Smooth muscle cell of the brain vasculature (primary cell): ENCODE measurements at places on chromosomes 2 and 18.

DNA sequence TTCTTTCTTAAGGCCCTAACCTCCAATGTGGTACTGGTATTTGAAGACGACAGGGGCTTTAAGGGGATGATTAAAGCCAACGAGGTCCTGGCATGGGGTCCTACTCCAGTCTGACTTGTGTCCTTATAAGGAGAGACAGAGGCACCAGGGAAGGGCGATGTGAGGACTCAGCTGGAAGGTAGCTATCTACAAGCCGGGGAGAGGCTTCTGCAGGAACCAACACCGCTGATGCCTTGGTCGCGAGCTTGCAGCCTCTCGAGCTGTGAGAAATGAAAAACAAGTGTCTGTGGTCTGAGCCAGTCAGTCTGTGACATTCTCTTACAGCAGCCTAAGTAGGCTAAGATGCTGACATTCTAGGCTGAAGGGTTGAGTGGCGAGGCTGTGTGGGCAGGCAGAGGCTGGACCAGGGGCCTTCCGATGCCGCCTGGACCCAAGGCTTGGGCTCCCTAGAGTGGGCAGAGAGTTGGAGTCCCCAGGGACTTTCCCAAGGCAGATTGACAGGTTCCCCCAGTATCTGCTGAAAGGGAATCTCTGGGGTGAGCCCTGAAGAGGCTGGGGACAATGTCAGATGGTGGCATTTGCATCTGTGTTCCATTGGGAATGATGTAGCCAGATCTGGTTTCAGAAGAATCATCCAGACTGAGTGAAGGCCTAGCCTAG, 322.9 kb upstream of the HS6ST1 start:
- DNase-seq = no peak

- DNase-seq = no peak
Observed at GRCh38 chr18:79616651-79617510, 62.7 kb upstream of the CTDP1 start.

- no peak for DNase-seq
Observed at GRCh38 chr2:128492966-128493811, 174.5 kb upstream of the HS6ST1 start.

DNA sequence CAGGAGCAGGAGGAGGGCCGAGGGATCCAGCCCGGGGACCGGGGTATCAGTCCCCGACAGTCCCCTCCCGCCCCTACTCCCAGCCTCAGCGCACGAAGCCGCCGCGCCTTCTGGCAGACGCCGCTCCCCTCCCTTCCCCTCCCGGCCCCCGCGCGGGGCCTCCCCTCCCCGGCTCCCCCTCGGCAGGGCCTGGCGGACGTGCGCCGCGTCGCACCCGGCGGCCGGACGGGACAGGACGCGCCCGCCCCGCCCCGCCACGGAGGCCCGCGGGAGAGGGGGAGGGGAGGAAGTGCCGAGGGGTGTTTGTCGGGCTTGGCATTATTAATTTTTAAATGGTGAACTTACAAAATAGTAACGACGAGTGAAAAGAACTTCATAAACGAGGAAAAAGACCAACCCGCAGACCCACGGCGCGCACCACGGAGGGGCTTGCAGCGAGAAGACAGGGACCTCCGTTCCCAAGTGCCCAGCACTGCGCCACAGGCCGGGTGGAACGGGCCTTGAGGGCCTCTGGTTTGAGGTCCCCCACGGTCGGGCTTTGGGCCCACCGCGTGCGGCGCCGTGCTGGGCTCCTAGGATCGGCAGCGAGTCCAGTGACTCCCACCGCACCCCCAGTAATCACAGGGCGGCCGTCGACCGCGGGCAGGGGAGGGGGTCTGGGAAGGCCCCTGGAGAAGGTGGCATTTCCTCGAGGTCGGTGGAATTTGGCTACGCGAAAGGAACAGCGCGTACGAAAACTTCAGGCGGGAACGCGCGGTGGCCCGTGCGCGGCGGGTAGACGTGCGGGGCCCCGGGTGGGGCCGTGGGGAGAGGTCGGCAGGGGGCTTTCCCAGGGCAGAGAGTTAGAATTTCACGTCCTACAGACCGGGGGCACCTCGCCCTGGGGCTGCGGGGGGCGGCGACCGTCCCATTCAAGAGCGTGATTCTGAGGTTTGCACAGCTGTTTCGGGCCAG, 954 bp upstream of the CTDSP1 start:
- no peak for DNase-seq

DNA sequence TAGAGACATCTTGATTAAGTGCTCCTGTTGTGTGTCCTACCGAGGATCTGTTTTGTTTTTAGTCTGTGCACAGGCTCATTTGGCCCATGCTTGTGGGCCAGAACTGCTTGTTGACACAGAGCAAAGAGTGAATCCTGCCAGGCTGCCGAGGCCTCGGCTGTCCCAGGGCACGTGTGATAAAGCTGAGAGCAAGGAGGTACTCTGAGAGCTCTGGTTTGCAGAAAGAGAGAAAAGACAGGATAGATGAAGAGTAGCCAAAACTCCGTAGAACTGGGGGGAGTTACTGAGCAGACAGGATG, 175.1 kb downstream of the FAM210A start:
- no peak for DNase-seq

DNA sequence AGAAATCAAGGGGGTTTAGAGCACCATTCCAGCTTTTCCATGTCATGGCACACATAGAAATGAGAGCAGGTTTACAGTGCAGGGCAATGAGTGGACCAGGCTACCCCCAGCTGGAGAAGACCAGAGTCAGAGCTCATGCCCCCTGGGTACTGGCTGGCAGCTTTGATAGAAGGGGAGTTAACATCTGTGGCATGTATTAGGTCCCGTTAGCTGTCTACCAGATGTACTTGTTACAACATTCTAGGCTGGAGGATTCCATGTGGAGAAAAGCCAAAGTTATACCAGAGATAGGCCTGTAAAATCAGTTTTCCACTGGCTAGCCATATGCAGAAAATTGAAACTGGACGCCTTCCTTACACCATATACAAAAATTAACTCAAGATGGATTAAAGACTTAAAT, 109.2 kb downstream of the CCDC85A start:
- no peak for DNase-seq

- no peak for DNase-seq
Observed at GRCh38 chr2:76316691-76317090, 606.0 kb upstream of the GCFC2 start.

GRCh38 chr2:234026693-234027254, 23.7 kb upstream of the SPP2 start:
- no peak for DNase-seq

GRCh38 chr18:54608028-54608642, 17.1 kb downstream of the DYNAP start:
- DNase-seq = no peak

DNA sequence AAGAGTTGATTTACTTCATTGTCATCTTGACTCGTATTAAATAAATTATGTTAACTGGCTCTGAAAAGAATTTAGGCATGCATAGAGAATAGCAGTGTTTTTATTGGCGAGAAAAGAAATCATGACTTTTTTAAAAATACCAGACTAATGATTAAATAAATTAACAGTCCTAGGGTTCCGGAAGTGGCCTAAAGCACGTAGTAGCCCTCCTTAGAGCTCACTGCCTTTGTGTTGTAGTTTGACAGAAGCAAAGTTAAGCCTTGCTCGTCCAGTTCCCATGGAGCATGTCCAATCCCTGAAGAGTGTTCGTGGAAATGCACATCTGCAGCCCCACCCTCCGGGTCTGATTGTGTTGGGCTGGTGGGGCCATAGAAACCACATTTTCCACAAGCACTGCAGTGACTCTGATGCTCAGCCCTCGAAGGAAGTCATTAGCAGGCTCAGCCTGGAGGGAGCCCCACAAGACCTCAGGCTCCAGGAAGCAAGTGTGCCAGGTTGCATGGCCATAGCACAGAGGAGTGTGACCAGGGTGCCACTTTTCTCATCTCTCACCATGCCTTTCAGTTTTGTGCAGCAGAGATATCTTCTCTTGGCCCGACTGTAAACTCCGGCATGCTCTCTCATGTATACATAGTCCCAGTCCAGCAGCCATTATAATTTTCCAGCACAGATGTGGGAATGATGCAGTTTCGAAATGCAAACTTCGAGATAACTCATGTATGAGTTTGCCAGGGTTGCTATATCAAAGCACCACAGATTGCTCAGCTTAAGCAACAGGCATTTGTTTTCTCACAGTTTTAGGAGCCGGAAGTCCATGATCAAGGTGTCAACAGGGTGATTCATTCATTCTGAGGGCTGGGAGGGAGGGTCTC, 188.6 kb upstream of the SH3BP4 start:
- no peak for DNase-seq

DNA sequence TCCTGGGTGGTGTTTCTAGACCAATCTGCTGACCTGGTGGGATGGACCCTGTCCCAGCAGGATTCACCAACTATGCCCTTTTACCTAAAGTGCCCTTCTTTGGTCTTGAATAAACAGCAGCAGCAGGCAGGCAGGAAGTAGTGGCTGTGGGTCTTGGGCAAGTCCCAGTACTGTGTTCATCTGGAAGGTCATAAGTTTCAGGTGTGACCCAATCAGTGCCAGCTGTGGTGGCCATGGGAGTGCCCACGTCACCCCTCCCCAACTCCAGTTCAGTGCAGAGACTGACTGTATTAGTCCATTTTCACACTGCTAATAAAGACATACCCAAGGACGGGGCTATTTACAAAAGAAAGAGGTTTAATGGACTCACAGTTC, 148.3 kb upstream of the SRD5A2 start:
- DNase-seq = no peak

GRCh38 chr2:235402422-235402821, 91.4 kb upstream of the AGAP1 start:
- no peak for DNase-seq

DNA sequence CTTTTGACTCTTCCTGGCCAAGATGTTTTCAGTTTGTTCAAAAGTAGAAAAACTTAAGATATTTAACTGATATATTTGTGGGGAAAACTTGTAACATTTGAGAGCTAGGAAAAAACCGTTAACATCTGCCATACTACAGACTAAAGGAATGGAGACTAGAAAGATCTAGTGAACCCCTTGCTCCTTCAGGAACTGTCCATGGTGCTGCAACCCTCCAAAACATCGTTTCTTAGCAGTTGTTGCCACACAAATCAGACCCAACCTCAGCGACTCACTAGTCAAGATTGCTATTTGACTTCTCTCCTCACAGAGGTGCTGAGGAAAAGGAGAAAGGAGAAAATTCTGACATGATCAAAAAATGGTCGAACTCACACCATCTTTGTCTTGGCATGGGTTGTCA, 393.8 kb upstream of the LYPD1 start:
- no peak for DNase-seq
